ENCODE measurements at places on chromosomes 16 and 17.

DNA sequence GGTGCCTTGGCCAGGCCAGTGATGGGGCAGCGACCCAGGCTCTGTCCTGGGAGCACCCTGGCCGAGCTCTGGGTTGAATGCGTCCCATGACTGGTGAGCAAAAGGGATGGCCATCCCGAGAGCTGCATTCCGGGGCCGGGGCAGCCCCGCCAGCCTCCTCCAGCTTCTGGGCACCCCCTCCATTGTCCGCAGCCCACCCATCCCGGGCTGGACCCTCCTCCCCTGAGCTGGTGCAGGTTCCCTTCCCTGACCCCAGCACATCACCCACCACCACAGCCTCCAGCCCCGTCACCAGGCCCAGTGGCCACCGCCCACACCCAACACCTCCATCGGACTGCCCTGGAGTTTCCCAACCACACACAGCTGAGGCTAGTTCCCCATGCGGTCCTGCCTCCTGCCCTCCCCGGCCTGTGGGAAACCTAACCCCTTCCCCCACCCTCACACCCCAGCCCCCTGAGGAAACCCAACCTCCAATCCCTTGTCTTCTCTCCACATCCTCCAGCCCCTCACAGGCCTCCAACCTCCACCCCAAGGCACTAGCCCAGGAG lies 16.2 kb upstream of the PVALEF start:
- no peak for DNase-seq

- DNase-seq = no peak
These were observed 76.6 kb downstream of the ABCC6 start for GRCh38 chr16:16146380-16147315.

- peak; percentile 15 for DNase-seq
These were observed 27.8 kb upstream of the GHDC start for GRCh38 chr17:42221886-42222745.

GRCh38 chr16:75392906-75393305 lies 40.4 kb downstream of the CFDP1 start:
- DNase-seq = no peak

DNA sequence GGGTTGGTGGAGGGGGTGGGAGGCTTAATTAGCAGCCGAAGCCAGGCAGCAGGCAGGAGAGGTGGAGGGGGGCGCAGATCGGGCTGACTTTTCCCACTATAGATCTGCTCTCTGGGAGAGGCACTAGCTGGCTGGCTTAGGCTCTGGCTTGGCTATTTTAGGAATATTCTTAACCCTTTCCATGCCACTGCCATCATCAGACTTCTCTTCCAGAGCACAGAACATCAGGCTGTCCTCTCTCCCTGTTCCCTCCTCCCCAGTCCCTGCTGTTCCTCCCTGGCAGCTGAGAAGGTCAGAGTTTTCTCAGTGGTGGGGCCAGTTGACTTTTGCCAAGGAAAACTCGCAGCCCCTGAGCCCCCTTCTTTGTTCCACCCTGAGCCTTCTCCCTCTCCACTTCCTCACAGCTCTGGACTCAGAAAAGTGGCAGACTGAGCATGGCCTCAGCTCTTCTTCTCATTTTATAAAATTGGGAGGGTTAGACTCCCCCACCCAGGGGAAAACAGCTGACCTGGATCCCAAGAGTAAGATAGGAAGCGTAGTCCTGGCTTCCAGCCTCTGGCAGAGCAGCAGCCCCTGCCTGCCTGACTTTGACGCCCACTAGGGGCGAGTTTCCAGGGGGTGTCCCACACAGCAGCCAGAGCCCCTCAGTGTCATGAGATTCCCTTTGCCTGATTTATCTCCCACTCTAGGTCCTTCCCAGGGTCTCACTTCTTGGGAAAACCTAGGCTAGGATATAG lies 9.9 kb upstream of the C1QL1 start:
- DNase-seq = no peak

DNA sequence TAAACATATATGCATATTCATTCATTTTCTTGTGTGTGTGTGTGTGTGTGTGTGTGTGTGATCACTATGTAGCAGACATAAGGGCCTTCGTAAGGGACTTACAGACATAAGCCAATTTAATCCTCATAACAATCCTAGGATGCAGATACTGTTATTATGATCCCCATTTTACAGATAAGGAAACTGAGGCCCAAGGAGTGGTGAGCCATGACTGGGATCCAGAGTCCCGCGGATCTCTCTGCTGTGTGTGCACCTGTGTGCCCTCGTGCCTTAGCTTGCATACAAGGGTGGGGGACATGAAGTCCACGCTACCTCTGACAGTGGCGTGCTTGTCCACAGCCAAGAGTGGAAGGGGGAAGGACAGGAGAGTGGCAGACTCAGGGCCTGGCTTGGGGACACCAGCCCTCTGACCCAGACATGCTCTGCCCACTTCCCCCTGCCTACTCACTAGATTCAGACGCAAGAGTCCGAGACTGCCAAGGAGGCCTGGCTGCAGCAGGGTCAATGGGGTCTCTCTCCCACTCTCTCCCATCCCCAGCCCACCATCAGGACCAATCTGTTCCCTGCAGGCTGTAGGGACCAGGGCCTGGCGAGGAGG lies 9.8 kb upstream of the SMTNL2 start:
- DNase-seq = no peak

- no peak for DNase-seq
These were observed 5.1 kb downstream of the TSPOAP1 start for GRCh38 chr17:58323366-58324055.

DNA sequence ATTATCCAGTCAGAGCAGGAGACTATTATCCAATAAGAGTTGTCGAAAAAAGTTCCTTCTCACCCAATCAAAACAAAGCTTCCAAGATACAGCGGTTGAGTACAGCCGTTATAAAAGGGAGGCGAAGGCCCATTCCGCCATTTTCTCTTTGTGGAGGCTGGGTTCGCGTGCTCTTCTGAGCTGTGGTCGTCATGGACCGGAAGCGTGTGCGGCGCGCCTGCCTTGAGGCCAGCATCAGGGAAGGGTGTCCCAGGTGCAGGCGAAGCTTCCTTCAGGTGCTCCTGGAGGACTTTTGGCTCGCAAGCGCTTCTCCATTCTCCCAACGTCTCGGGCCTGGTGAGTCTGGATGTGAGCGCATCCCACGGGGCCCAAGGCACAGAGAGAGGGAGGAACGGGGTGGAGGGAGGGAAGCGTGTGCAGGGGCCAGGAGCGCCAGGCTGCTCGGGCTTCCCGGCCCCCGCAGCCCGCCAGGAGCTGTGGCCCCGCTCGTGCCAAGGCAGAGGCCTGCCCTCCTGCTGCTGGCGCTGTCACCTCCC lies 99.2 kb downstream of the GOSR1 start:
- no peak for DNase-seq

DNA sequence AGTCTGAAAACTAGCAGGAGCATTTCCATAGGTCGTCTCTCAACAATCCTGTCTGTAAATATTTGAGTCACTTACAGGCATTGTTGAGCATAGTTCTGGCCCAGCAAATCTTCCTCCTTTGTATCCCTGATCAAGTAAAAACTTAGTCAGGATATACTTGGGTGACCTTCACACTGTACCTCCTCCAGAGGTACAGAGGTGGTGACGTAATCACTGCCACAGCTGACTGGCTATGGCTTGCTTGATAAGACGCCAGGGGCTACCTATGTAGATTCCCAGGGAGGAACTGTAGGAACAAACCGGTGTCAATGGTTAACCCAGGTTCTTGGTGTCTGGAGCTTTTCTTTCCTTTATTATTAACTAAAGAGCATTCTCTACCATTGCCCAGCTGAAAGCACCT lies at the start of gene KCNJ16:
KCNJ16 (plus strand) TSS at position 270 of the 400 bp plus-strand sequence. CDS start 56,863 bp downstream, outside the sequence.
- no peak for DNase-seq

DNA sequence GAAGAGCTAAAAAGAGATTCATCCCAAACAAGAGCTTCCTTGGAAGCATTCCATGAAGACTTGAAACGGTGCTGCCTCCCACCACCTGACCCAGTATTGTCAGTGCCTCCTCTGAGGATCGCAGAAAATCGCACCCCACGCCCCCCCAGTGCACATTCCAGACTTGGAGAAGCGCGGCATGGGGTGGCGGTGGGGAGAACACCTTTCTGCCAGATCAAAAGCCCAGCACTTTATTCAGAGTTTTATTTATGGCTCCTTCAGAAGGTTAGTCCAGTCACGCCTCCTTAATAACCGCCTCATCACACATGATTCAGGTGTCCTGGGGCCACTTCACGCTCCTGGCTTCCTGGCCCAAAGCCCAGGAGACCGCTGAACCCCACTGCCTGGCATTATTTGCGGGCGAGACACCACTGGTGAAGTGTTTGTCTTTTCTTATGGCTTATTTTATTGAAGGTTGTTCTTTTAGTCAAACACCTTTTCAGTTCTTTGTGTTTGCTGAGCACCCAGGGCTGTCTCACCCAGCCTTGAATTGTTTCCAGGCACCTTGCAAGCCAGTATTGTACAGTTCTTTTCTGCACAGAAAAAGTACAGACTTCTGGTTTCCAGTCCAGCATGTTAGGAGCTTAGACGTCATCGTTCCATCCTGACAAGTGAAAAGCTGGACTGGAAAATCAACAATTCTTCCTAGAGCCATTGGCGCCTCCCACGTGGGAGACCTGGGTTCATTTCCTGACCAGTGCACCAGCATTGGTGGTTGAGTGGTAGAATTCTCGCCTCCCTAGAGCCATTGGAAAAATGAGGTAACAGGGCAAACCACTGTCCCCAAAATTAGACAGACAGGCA lies 79.6 kb upstream of the CACNG5 start:
- no peak for DNase-seq
